ENCODE measurements at places on chromosomes 16 and 17.

DNA sequence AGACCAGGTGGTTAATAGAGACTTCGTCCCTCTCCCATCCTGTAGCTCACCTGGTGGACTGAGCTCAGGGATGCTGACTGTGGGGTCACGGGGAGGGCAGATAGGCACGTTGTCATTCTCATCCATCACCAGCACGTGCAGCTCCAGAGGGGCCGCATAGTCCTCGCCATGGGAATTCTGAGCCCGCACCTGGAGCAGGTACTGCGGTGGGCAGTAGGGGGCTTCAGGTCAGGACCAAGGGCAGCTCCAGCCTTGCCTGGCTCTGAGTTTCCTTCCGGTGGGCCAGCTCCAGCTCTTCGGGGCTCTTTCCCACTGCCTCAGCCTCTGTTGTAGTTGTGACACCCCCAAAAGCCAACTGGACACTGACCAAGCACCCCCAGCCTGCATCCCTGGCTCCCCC is 5.6 kb downstream of the CDH16 start:
- no peak for DNase-seq

- no peak for DNase-seq
These were observed 10.6 kb downstream of the CDH11 start for GRCh38 chr16:65111306-65111705.

- DNase-seq = no peak
These were observed 184.9 kb downstream of the SEC14L1 start for GRCh38 chr17:77325577-77326075.

DNA sequence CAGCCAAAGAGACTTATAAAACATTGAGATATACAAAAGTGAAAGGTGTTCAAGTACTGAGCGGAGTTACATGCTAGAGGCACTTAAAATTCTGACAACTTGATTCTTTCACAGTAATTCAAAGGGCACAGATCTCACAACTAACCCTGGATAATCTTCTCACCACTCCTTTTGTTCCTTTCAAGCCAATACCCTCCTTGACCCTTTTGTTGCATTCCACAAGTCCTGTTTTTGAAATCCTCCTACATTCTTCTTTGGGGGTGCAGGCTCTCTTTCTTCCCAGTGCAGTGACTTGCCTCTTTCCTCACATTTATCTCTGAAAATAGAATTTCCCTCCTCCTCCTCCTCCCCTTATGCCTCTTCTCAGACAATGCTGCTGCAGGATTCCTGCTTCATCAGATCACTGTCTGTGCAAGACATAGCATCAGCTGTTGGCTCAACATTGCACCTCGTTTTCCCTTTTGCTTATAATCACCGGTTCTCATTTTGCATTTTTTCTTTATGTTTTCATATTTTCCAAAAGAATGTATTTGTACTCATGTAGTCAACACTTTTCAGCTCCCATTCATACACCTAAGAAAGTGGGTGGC is 199.3 kb downstream of the CDH8 start:
- DNase-seq = no peak

DNA sequence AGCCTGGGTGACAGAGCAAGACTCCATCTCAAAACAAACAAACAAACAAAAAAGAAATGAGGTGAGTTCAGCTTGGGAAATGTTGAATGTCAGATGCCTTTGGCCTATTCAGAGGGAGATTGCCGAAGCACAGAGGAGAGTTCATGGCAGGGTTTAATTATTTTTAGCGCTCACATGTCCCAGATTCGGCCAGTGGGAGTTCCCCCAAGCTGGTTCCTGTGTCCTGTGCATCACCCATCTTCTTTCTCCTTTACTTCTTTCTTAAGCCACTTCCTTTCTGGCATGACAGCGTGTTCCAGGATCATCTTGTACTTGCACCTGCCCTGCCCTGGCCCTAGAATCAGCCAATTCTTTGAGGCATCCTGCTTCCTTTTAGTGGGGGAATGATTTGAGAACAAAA is 9.2 kb downstream of the MPV17L start:
- no peak for DNase-seq

DNA sequence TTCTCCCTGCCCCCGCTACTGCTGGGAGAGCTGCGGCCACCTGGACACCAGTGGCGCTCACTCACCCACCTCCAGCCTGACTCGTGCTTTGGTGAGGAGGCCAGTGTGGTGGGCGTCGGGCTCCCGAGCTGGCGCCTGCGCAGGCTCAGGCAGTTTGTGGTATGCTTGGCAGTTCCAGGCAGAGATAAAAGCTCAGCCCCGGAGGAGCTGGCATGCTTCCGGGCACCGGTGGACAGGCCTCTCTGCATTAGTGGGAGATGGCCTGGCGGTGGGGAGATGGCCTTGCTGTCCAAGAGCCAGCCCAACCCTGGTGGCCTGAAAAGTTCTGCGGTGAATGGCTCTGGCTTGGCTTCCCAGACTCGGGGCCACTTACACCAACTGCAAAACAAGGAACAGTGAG is 4.1 kb downstream of the ADGRG1 start:
- DNase-seq = no peak

DNA sequence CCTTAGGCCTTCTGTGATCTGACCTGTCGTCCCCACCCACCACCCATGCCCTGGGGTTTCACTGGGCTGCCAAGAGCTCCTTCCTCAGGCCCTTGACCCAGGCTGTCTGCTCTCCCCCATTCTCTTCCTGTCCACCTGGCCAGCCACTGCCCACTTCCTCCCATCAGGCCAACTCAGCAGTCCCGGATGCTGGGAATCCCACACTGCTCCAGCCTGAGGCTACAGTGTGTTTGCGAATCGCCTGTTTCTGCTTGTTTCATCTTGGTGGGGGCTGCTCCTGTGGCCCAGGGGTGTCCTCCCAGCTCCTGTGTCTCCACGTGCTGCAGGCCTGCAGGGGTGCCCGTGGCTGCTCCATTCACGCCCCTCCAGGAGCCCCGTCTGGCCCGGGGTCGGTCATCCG is 839 bp upstream of the METRN start:
- no peak for DNase-seq

DNA sequence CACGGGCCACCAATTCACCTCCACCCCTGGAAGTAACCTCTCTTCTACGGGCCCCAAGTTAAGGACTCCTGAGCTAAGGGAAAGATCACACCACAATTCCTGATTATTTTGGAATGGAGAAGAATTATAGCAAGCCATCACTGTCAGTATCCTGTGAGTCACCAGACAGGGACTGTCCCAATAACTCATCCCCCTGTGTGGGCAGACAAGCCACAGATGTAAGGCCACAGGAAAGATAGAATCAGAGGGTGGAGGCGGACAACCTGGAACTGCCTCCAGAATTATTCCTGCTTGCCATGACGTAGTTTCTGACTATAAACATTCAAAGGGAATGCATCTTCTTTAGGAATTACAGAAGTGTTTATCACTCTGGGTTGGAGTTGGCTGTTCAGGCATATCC is 5.8 kb upstream of the MYO1D start:
- no peak for DNase-seq

DNA sequence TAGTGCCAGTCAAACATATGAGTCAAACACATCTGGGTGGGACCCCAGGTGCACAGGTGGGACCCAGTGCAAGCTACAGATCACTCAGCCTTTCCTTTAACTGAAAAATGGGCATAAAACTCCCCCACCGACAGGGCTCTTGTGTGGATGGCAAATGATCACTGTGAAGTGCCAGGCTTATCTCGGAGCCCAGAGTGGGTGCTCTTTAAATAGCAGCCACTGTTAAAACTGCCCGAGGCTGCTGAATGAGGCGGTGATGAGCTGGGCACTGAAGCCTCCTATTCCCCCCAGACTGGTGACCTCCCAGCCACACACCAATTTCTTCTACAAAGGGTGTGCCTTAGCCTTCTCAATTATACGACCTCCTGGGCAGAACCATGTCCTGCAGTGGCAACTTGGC is 433.8 kb downstream of the SLC39A11 start:
- no peak for DNase-seq

- peak; percentile 80 for DNase-seq
These were observed 979 bp downstream of the ABHD15 start for GRCh38 chr17:29565643-29566472.

- DNase-seq = no peak
These were observed 24.4 kb downstream of the CRK start for GRCh38 chr17:1431631-1432104.

Measured in NCI-H1436 treated with DMSO at 0.1 percent for 48 hours (cell line).